ENCODE measurements at places on chromosomes 6 and 20. TPM values are rescaled to one million over a fixed set of nuclear protein-coding genes. Genes with fewer than 3 reads are reported as not detected.

DNA sequence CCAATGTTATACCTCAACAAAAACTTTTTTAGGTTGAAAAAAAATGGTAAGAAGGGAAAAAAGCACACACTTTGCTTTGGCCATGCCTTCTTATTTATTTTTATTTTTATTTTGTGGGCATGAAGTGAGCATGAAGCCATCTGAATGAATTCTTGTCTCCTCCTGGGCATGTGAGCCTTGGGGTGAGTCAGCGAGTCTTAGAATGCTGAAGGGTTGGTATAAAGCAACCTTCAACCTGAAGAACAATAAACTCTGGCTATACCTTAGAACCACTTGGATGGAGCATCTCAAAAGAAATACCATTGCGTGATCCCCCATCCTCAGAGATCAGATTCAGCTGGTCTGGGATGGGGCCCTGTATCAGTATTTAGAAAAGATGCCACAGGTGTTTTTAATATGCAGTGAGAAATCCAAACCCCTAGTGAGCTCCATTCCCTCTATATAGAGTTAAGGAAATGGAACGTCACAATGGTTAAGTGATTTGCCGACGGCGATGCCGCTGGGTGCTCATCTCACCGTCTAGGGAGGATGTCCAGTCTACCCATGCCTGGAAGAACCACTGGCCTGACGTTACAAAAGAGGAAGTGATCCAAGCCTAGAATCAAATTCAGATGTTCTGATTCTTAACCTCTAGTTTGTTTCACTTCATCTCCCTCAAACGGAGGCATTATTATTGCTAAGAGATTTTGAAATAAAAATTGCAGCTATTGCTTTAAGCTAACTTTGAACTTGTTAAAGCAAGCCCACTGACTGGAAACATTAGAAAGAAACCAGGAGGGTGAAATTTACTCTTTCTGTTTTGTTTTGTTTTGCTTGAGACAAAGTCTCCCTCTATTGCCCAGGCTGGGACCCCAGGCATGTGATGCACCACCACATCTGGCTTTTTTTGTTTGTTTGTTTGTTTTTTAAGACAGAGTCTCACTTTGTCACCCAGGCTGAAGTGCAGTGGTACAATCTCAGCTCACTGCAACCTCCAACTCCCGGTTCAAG lies 67.1 kb downstream of the EDN1 start:
- DNase-seq = no peak

- DNase-seq = no peak
Measured at GRCh38 chr20:11153819-11154218, 480.0 kb upstream of the JAG1 start.

GRCh38 chr6:149862922-149863697 lies 1.0 kb downstream of the LRP11 start:
- no peak for DNase-seq

GRCh38 chr20:46028110-46028509 lies 905 bp upstream of the SLC12A5 start:
- no peak for DNase-seq

DNA sequence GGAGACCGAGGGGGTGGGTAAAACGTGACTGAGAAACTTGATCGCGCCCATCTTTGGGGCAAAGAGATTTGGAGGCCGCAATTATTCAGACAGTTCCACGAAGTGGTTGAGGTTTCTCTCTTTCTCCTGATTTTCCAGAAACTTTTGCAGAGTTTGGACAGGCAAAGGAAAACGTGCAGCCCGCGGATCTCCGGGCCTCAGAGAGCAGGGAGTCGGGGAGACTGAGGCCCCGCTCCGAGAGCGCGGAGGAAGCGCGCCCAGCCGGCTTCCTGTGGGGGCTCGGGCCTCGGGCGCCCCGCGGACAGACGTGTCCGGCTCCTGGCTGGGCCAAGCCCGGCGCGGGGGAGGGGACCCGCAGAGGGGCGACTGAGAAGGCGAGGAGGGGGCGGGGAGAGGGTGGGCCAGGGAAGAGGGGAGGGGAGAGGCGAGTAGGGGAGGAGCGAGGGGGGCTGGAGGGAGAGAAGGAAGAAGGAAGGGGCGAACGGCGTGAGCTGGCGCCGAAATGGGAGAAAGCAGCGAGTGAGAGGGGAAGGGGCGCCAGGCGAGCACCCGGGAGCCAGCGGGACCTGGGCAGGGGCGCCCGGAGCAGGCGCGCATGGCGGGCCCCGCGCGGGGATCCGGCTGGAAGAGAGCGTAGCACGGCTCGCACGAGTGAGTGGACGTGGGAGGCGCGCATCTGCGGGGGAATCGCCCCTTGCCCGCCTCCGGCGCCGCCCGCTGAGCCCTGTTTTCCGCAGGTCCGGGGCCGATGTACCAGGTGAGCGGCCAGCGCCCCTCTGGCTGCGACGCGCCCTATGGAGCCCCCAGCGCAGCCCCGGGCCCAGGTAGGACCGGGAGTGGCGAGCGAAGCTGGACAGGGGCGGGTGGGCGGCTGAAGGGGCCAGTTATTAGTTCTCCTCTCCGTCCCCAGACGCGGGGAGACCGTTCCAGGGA lies at the start of gene MDFI:
TSS of gene MDFI (plus strand) at position 467 of the 933 bp plus-strand sequence. CDS start at position 749, 282 bp downstream.
- DNase-seq = no peak

- DNase-seq = no peak
Measured at GRCh38 chr6:129499843-129500219, 210.1 kb downstream of the ARHGAP18 start.

- no peak for DNase-seq
Measured at GRCh38 chr20:58795181-58795922, 55.4 kb downstream of the GNAS-AS1 start.

DNA sequence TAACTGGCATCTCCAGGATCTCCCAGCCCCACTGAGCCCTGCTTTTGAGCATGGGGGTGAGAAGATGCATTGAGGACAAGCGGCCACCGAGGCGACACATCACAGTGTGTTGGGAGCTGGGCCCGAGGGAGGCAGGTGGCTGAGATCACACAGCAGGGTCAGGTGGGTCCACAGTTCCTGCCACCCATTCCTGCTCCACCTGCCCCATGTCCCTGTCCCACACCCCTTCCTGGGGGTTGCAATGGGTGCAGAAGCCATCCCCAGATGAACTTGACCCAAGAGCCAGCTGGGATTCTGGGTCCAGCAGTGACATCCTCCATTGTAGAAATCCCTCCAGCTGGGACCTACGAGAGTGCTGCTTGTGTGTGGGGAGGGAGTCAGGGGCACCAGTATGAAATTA lies 1.0 kb downstream of the TGM2 start:
- DNase-seq = no peak

GRCh38 chr6:108277295-108277694 lies 16.5 kb upstream of the SNX3 start:
- no peak for DNase-seq

DNA sequence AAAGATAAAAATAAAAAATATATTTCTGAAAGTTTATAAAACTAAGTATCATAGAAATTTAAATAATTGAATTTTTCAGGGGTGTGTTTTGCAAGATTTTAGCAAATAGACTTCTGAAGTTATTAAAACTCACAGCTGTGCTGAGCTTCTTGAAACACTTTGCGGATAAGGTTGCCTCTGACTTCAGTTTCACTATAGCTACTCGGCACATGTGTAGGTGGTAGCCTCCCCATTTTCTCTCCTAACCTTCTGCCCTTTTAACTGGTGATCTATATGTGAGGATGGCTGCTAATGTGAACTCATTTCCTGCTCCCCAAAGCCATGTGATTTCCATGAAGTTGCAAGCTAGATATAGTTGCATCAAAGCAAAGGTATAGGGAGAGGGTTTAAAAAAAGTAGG lies 129.3 kb upstream of the STMND1 start:
- DNase-seq = no peak

- no peak for DNase-seq
Measured at GRCh38 chr20:60024245-60024644, 66.0 kb downstream of the CDH26 start.

DNA sequence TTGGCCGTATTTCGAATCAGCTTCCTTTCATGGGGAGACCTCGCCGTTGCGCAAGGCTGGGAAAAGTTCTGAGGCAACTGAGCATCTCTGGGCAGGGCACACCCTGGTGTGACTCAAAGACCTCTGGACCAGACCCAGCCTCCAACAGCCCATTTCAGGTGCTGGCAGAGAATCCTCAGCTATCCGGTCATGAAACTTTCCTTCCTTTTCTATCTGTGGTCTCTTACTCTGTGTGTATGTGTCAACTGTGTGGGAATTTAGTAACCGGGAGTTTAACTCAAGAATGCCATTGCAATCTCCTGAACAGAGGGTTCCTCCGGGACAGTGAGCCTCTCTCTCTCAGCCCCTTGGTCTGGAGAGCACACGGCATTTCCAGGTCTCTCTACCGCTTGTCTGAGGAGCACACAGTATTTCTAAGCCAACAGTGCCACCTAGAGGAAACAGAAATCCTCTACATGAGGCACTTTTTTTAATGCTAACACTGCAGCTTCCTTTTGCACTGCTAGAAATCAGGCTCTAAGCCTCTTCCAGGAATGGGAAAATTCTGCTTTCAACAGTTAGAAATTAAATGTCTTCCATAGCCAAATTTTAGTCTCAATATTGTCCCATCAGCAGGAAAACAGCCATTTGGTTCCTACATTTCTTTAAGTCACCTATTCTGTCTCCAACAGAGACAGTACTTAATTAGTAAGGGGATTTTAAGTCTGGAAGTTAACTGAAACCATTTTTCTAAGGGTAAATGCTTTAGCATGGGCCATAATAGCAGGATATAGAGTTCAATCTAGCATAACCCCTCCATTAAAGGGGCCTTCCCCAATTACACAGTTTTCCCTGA lies 32.7 kb downstream of the PLN start:
- DNase-seq = no peak

DNA sequence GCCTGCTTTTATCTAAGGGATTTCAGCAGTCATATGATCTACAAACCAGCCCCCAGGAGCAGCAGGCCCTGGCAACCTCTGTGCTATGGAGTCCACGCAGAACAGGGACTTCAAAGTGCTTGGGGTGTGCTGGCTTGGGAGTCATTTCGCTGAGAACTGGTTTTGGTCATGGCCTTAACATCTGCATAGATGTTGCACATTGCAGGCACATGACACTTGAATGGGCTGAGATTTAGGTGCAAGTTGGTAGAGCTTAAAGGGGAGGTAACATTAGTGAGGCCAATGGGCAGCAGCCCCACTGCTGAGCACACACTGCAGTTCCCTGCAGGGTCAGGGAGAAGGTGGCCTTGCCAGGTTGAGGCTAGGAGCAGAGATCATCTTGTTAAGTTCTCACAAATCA lies 43.6 kb downstream of the RREB1 start:
- no peak for DNase-seq

GRCh38 chr20:33803921-33804337 lies 7.2 kb upstream of the CHMP4B start:
- DNase-seq = no peak

DNA sequence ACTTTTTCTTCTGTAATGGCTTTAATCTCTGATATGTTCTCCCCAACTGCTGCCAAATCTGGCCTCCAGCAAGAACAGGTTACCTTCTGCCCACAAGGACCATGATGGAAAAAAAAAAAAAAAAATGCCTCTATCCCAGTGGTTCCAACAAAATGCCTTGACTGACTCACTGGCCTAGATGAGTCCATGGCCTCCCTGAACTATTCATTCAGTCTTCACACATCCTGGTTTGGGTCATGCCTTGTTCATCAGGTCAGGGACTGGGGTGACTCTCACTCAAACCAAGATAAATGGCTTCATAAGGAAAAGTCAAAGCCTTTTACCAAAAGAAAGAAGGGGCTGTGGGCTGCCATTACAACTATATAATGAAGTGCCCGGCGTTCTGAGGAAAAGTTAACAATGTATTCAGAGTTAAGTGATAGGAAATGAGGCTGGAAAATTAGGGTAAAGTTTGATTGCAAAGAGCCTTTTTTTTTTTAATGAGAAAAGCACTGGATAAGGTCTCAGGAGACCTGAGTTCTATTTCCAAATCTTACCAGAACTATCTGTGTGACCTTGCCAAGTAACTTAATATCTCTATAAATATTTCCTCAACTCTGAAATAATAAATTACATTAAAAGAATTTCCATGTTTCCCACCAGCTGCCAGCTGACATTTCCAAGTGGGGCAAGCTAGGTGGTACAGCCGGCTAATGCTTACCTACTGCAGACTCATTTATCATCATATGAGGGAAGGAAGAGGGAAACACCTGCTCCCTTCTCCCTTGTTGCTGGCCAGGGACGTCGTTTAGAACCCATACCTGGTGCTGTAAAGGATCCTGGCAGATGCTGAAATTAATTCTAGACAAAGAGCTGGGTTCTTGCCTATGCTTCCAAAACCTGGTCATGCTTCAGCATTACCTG lies 380.0 kb upstream of the MARCKS start:
- no peak for DNase-seq

DNA sequence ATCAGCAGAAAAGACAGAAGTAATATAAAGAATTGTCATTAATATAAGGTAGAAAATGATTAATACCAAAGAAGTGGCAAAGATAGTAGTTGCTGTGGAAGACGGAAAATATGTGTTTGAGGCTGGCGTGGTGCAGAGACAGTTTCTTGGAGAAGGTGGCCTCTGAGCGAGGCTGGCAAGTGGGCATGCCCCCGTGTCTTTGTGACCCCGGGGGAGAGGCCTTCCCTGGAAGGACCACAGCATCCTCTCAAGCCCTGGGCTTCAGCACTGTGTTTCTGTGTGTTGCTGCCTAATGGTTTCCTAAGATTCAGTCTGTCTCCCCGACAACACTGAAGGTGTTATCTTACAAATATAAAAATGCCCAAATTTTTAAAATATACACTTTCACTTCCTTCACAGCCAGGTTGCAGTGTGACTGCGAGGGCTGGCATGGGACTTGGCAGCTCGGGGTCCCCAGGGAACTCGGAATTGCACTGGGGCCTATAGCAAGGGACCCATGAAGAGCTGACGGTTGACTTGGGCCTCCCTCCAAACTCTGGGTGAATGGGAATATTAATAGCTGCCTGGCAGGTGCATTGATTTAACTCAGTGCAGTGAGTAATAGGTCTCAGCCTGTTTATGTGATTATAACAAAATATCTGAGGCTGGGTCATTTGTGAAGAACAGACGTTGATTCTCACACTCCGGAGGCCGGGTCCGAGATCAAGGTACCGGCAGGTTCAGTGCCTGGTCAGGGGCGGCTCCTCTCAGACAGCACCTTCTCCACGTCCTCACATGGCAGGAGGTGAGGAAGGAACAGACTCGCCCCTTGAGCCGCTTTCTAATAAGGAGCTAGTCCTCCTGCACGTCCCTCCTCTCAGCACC lies 47.4 kb upstream of the AFDN start:
- DNase-seq = no peak

DNA sequence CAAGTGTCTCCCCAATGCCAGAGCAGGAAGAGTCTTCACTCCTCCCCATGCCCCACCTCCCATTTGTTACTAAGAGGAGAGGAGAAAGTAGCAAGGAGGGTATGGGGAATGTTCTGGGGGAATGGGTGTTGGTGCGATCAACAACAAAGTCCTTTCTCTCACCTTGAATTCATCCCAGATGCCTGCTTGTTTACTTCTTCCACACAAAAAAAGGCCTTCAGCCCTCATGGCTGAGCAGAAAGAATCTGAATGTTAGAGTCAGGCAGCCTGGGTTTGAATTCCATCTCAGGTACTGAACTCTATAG lies 9.9 kb downstream of the MOG start:
- no peak for DNase-seq

L3MBTL3 gene
- total RNA-seq = 36.6 TPM

TMEM217 gene
- total RNA-seq = 2.0 TPM

ADGRB3 gene
- total RNA-seq = not detected

ARMC12 gene
- total RNA-seq = 1.2 TPM

MGME1 gene
- 10.6 TPM for total RNA-seq

GMPR gene
- 0.52 TPM for total RNA-seq

LPA gene
- not detected for total RNA-seq

MICA gene
- 11.2 TPM for total RNA-seq

CD24 gene
- total RNA-seq = not detected

All from T-helper 17 cell (primary cell).